Neural progenitor cell (in vitro differentiated cells): ENCODE measurements at places on chromosomes 16 and 17. TPM values are rescaled to one million over a fixed set of nuclear protein-coding genes. Genes with fewer than 3 reads are reported as not detected.

DNA sequence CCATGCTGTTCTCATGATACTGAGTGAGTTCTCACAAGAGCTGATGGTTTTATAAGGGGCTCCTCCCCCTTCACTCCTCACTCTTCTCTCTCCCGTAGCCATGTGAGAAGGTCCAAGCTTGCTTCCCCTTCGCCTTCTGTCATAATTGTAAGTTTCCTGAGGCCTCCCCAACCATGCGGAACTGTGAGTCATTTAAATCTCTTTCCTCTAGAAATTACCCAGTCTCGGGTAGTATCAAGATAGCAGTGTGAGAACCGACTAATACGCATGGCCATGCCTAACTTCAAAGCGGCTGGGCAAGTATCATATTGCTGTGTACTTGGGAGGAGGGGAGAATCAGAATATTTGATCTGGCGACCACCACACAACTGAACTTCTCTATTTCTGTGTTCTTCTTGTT lies 88.3 kb downstream of the PRKCB start:
- no peak for DNase-seq

DNA sequence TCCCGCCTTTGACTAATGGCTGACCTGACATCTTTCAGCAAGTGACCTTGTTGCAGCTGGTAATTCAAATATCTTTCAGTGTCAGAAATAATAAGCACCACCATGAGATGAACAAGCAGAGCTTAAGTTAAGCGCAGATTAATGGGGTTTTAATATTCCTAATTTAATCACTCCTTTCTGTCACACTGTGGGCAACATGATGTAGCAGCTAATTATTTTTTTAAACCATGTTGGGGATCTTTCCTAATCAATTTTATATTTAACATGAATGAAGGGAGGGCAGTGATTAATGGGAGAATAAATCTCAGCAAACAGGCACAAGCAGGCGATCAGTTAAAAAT lies 353.6 kb upstream of the TNRC6C start:
- no peak for DNase-seq

DNA sequence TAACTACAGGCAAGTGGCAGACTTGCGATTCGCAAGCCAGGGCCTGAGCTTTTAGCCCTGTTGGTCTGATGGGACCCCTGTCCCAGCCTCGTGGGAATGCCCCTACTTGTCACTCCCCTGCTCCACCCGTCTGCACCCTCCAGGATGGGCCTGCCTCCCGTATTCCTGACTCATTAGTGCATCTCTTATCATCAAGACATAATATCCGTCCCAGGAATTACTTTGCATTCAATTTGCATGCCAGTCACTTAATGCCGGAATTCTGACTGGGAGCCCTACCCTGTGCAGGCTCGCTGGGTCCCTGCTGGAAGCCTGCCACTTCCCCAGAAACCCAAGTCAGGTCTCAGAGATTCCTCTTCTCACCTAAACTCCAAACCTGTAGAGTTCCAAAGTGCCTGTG lies 3.3 kb downstream of the PRSS53 start:
- no peak for DNase-seq

- DNase-seq, result no peak
These were observed 39.7 kb downstream of the MRTFB start for GRCh38 chr16:14110728-14111251.

The PRR35 gene
- total RNA-seq, result not detected in 2 replicates

- no peak for DNase-seq
These were observed 154.8 kb upstream of the HSBP1 start for GRCh38 chr16:83652943-83653342.

The SEZ6L2 gene
- 11.7 and 31.5 TPM in 2 replicates for total RNA-seq

The CNTD1 gene
- 0.06 TPM in 1 of 2 replicates, not detected in the other for total RNA-seq

The ZNF500 gene
- 4.2 and 17.9 TPM in 2 replicates for total RNA-seq

GRCh38 chr17:70775679-70776078 lies 606.3 kb downstream of the KCNJ2 start:
- no peak for DNase-seq

GRCh38 chr16:29848420-29849297 lies 14.4 kb downstream of the CDIPT start:
- DNase-seq, result peak; percentile 76

The LRRC36 gene
- 0.34 TPM in 1 of 2 replicates, not detected in the other for total RNA-seq

GRCh38 chr16:54554581-54554980 lies 268.0 kb upstream of the IRX3 start:
- DNase-seq, result no peak

GRCh38 chr16:10990378-10990777 lies 46.0 kb downstream of the CLEC16A start:
- DNase-seq, result no peak

DNA sequence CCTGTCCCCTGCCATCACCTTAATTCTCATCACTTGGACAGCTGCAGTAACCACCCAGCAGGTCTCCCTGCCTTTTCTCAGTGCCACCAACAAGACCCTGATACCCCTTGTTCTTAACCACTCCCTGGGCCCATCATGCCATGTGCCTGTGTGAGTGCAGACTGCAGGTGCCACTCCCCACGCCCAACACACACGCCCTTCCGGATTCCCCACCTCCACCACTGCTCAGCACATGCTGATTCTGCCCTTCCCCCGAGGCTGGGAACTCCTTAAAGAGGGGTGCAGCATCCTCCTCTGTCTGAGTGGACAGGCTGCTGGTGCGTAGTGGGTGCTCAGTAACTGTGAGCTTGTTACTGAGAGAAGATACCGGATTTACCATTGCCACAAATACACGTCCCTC lies 52.4 kb downstream of the PLD6 start:
- DNase-seq, result no peak
